ENCODE measurements at places on chromosomes 16 and 17. TPM values are rescaled to one million over a fixed set of nuclear protein-coding genes. Genes with fewer than 3 reads are reported as not detected.

The RECQL5 gene
- 17.3 TPM for total RNA-seq

The KRTAP4-4 gene
- total RNA-seq = not detected

The SLC5A10 gene
- not detected for total RNA-seq

The DOC2B gene
- not detected for total RNA-seq

The COX4I1 gene
- total RNA-seq = 671 TPM

The PRAC1 gene
- not detected for total RNA-seq

The KRTAP2-2 gene
- total RNA-seq = not detected

The INCA1 gene
- not detected for total RNA-seq

Data from hair follicular keratinocyte (primary cell).